ENCODE measurements at places on chromosomes 2 and 18.

DNA sequence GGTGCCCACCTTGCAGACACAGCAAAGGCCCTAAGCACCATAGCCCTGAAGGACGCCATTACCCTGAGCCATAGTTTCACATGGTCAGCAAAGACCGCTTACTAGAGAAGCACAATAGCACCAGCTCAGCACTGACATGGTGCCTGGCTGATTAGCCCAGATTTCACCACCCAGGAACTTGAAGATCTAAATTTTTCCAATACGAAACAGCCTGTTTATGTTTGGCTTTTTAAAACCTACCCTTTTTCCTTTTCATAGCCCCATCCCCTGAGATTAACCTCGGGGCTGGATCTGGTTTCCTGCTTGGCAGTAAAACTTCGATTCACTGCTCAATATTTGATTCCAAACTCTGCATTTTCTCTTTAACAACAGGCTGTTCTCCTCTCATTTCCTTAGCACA lies 158.5 kb upstream of the PID1 start:
- no peak for DNase-seq

DNA sequence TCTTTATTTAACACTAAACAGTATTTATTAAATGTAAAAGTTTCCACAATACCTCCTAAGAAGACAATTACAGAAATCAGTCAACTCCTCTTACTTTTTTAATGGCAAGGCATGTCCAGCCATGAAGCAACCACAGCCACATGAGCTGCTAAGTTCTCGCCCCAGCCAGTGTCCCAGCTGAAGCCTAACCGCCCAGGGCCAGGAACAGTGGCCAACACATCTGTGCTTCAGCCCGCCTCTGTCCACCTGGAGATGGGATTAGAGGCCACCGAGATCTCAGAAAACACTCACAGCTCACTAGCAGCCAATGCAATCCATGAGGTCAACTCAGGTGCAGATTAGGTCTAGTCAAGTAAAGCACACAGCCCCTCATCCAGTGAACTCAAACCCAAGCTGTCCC lies 40.2 kb downstream of the PID1 start:
- no peak for DNase-seq

DNA sequence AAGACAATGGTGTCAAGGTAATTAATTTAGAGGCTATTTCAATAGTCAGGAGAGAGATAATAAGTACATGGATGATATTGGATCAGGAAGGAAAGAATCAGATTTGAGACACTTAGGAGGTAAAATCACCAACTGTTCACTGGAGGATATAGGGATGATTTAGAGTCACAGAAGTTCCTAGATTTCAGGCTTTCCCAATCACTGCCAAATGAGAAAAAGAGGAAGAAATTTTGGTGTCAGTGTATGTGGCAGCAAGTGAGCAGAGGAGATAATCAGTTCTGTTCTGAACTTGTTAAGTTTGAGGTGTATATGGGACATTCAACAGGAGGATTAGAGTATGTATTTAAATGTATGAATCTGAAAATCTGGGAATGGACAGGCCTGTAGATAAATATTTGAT lies 640.4 kb downstream of the NR4A2 start:
- no peak for DNase-seq

GRCh38 chr18:63741769-63742168 lies 33.4 kb upstream of the SERPINB7 start:
- no peak for DNase-seq

- DNase-seq = no peak
These were observed 84.5 kb upstream of the RBBP8 start for GRCh38 chr18:22848615-22849014.

DNA sequence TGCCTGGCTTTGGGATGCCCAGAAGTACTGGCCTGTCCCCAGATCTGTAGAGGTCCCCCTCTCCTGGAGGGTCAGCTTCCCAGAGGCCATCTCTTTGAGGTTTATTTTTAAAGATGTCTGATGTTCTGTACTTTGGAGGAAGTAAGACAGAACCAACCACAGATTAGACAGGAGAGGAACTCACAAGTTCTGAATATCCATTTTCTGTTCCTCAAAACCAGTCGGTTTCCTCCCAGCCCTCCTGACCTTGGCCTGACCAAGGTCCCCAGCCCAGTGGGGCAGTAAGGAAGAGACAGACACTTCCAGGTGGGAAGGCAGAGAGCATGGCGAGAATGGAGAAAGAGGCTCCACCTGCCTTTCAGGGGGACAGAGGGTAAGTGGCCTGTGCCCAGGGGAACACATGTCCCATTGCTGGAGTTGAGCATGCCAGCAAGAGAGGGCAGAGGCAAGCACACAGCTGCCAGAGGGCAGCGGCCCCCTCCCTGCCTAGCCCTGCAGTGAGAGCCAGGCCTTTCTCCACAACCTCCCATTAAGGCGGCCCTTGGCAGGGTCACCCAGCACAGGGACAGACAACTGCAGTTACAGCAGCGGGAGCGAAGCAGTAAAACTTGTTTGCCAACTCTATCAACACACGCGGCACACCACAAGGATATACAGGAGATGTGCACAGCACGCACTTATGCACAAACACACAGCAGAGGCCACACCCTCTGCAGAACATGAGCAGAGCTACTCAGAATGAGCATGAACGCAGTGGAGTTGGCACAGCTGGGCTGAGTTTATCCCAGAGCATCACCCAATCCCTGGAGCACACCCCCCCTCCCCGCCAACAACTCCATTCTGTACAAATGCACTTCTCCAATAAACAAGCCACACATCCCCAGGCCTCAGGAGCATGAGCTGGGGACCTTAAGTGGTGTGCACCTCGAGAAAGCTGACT lies 18.5 kb upstream of the SEMA4C start:
- no peak for DNase-seq

GRCh38 chr2:127157114-127157513 lies 50.2 kb upstream of the BIN1 start:
- DNase-seq = no peak

DNA sequence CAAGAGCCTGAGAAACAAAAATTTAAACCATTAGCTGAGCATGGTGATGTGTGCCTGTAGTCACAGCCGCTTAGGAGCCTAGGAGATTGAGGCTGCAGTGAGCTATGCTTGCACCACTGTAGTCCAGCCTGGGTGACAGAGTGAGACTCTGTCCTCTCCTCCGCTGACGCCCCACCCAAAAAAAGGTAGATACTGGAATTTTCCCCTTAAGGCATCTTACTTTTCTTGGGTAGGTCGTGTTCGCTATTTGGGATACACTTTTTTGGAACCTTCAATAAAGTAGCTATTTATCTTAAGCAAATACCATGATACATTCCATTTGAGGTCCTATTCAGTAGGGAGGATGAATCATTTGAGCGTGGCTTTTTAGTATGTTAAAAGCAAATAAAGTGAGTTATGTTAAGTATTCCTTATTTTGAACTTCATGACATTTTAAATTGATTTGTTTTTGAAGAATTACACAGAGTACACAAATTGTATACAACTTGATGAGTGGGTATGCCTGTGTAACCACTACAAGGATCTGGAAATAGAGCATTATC lies 38.7 kb downstream of the RALBP1 start:
- no peak for DNase-seq

GRCh38 chr2:124267794-124268193 lies 242.7 kb downstream of the CNTNAP5 start:
- DNase-seq = no peak

- DNase-seq = no peak
These were observed 184.3 kb downstream of the MCFD2 start for GRCh38 chr2:46731280-46731679.

DNA sequence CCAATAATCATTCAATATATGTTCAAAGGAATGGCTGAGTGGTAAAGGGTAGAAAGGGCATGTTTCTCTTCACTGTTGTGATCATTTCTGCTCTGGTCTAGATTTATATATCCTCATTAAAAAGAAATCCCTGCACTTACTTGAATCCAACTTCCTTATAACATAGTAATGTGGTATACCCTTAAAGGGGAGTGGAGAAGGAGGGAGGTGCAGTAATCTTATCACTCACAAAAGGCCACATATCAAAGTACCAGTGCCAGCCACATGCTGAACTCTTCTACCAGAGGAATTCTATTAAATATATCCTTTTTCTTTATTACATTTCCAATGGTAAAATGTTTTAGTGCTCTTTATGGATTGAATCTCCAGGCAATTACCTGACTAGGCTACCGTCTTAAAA lies 3.3 kb downstream of the KATNAL2 start:
- no peak for DNase-seq

- no peak for DNase-seq
These were observed 131.4 kb downstream of the ZNF236 start for GRCh38 chr18:76953583-76954233.

DNA sequence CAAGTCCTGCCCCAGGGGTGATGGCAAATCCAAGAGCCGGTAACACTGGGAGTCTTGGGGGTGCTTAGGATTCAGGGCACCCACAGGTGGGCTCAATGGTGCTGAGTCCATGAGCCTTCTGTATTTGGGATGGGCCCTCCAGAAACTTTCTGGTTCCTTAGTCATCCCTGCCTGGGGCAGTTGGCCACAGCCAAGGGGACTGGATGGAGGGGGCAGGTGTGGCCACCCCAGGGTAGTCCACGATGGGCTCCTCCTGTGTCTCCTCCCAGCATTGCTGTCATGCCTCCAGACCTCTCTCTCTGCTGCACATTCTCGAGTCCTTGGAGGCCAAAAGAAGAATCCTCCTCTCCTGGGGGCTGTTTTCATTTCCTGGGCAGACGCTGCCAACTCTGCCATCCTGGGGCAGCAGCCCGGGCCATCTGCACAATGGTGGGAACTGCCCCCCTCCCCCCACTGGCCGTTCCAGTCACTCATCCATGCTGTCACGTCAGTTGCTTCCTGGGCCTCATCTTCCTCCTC lies 158.0 kb upstream of the TWIST2 start:
- DNase-seq = no peak

DNA sequence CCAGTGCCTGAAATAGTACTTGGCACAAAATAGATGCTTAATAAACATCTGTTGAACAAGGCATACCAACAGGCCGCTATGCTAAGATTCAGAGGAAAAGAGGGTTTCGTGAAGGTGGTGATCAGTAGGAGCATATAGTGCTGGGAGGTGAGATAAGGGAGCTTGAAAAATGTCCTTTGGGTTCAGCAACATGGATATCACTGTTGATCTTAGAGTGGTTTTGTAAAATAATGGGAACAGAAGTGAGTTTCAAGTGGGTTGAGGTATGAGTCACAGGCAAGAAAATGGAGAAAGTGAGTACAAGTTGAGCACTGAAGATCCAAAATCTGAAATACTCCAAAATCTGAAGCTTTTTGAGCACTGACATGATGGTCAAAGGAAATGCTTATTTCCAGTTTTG lies 4.4 kb downstream of the CENPO start:
- DNase-seq = no peak

- DNase-seq = no peak
These were observed 739.3 kb upstream of the GCFC2 start for GRCh38 chr2:76450024-76450475.

DNA sequence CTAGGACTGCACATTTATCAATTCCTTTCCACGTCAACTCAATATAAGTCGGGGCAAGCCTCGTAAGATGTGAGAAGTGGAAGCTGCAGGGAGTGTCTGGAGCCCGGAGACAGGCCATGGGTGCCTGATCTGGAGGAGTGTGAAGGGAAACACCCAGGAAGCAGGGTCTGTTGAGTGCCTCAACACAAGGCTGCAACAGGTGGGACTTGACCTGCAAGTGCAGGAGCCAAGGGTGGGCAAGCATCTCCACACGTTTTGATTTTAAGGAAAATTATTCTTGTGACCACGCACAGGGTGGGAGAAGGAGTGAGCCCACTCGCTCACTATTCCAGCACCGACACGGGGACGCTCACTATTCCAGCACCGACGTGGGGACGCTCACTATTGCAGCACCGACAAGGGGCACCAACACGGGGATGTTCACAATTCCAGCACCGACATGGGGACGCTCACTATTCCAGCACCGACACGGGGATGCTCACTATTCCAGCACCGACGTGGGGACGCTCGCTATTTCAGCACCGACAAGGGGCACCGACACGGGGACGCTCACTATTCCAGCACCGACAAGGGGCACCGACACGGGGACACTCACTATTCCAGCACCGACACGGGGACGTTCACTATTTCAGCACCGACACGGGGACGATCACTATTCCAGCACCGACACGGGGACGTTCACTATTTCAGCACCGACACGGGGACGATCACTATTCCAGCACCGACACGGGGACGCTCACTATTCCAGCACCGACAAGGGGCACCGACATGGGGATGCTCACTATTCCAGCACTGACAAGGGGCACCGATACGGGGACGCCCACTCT lies 197.3 kb downstream of the EIPR1 start:
- DNase-seq = no peak

- DNase-seq = no peak
These were observed 650 bp upstream of the AFG3L2 start for GRCh38 chr18:12377556-12378197.

DNA sequence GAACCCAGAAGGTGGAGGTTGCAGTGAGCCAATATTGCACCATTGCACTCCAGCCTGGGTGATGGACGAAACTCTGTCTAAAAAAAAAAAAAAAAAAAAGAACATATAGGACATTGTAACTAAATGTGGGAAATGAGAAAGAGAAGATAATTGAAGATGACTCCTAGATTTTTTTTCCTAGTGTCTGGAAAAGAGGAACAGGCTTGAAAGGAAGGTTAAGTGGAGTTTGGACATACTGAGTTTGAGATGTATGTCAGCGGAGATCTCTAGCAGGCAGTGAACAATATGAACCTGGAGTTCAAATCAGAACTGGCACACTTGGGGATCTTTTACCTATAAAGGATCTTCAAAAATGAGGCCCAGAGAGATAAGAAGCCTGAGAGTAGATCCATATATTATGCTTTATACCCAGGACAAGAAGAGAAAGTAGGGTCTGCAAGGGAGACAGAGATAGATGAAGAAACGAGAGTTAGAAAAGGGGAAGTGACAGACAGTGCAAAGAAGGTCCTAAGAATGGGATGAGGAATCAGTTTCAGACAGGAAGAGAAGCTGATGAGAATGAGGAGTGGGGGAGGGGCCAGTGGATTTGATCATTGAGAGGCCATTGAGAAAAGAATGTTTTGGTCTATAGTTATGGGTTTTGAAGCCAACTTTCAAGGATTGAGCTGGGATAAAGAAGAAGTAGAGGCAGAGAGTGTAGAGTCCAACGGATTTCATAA lies 46.9 kb upstream of the CD28 start:
- no peak for DNase-seq

Data from HCT116 (cell line).